ENCODE measurements at places on chromosomes 2 and 18.

DNA sequence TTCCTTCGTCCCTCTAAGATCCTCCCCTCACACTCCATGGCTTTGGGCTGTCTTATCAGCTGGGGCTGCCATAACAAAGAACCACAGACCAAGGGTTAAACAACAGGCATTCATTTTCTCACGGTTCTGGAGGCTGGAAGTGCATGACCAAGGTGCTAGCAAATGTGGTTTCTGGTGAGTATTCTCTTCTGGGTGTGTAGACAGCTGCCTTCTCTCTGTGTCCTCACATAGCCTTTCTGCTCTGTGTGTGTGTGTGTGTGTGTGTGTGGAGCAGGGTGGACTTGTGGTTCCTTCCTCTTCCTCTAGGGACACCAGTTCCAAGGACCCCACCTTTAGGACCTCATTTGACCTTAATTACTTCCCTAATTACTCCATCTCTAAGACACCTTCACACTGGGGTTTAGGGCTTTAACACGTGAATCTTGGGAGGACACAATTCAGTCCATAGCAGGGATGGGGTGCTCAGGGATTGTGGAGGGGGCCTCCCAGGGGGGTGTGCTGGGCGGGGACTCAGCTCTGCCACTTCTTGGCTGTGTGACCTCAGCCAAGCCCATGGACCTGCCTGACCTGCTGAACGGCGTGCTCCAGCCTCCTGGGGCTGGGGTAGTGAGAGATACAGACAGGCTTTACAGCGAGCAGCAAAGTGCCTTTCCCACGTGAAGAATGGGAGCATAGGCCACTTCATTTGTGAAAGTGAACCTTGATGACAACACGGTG, 38.0 kb downstream of the ACKR3 start:
- DNase-seq: no peak

- no peak for DNase-seq
These were observed 101.1 kb downstream of the TRABD2A start for GRCh38 chr2:84779781-84780180.

GRCh38 chr2:168587307-168587706, 131.2 kb downstream of the CERS6 start:
- no peak for DNase-seq

DNA sequence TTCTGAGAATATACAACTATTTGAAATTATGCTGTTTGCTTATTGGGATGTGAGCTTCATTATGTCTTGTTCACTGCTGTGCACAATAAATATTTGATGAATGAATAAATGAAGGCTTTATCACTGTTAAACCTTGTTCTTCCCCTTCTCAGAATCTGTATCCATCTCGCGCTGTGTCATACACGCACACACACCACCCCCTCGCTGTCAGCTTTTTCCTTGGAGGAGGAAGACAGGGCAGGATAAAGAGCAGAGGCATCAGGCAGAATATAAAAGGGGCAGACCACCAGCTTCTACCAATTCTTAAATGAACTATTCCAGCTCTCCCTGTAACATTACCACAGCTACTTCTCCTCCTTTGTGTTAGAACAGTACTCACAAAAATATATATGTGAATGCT, 75.0 kb downstream of the CD226 start:
- no peak for DNase-seq

DNA sequence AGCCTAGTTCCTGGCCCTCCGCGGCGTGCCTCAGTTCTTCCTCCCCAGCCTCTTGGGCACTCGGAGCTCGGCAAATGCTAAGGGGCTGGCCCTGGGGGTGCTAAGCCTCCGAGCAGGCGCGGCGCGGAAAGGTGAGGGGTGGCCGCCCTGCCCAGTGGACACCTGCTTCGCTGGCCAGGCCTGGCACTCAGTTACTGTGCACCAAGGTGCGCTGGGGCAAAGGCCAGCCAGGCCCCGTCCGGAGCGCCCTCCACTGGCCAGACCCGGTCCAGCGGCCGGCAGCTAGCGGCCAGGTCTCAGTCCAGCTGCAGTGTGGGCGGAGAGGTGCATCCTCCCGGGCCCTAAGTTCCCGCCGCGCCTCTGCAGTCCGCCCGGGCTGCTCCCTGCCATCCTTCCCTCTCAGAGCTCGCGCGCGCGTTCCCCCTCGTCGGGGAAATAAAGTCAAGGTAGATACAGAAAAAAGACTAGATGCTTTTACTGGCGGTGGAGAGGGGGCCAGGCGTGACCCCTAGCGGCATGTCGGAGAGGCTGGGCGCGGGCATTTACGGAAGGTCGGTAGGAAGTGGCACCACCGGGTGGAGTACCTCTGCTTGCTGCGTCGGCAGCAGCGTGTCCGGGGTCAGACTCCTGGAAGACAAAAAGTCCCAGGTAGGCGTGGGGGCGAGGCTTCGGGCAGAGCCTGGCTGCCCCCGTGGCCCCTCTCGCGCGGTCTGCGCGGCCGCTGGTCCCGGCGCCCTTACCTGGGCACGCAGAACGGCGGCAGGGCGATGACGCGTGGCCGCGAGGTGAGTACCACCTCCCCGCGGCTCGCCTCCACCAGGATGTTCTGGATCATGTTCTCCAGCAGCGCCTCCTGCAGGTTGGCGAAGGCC, 9.4 kb upstream of the CRYBA2 start:
- DNase-seq: peak; percentile 21

DNA sequence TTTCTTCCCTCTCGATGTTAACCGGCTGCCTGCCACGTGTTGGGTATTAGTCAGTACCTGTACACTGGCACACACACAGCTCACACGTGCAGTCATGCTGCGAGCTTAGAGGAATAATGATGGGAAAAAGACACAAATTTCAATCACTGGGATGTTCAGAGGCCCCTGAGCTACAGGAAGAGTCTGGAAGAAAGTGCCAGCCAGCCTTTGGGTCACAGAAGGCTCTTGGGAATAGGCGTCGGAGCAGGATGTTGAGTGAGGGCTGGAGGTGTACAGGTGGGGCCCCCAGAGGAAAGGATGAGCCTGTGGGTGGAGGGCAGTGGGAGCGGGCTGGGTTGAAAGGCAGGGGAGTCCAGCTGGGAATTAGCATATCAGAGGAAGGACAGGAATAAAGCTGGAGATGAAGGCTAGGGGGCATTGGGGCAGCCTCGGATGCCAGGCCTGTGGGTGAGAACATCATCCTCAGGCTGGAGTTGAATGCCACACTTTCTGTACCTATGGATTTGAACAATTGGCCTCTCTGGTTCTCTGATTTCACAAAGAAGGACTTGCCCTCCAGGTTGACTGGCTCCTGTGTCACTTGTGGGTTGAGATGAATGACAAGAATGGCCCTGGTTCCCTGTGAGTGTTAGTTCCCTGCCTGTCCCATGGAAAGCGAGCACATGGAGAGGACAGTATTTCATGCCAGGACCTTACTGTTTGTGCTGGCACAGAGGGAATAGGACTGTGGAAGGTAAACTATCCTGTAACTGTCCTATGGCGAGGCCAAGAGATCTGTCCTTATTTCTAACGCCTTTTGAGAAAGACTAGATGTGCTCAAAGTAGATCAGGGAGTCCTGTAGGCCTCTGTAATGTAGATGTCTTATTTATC, 40.6 kb downstream of the GREB1 start:
- no peak for DNase-seq

DNA sequence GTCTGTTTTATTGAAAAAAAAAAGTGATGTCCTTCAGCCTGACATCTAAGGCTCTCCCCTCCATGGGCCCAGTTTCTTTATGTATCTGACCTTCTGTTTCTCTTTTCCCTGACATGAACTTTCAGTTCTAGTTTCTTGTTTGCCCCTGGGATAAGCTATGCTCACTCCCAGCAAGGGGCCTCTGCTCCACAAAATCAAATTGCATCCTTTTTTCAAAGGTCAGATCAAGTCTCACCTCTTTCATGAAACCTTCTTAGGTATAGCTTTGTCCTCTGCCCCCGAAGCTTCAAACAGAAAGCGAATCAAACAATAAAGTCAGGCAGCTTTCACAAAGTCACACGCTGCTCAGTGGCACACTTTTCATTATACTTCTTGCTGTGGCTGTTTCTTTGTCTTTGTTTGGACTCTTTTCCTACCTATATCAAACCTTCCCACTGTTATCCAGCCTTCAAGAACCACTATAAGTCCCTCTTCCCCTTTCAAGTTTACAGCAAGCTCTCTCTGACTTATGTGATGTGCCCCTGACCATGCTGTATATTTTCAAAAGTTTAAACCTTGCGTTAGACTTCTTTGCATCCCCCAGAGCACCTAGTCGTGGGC, 23.3 kb downstream of the MAP3K19 start:
- DNase-seq: no peak

- no peak for DNase-seq
These were observed 185.9 kb upstream of the CCDC150 start for GRCh38 chr2:196453613-196454047.

DNA sequence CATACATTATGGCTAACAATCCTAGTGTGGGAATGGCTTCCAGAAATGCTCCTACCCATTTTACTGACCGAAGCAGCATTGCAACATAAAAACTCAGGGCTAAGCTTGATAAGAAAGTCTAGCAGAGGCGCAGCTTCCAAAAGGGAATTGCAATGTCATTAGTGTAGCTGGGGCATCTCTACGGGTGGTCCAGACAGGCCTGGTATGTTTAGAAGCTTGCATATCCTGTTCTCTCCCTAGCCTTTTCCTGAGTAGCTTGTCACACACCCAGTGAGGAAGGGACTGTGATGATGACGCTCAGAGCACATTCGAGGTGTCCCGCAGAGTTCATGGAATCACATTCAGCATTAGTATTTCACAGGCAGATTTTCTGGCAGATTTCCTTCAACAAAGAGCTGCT, 38.0 kb upstream of the COL5A2 start:
- no peak for DNase-seq

DNA sequence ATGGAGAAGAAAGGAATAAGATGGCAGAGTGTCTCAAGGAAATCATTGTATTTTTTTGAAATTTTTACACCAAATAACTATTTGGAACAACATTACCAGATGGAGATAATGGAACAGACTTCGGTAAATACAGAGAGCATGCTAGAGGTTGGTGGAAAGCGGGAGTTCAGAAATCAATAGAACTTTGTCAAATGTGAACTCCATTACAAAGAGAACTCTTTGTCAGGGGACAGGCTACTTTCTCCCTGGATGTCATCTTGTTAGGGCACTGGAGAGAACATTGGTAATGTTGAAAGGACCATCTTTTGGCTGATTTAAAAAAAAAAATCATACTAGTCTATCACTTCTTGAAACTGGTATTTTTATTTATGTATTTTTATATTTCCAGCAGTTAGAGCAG, 30.8 kb downstream of the DCC start:
- no peak for DNase-seq

- DNase-seq: no peak
These were observed 403.4 kb upstream of the CDH7 start for GRCh38 chr18:65347446-65347845.

GRCh38 chr2:27162151-27163121, 13.6 kb downstream of the TCF23 start:
- no peak for DNase-seq

- DNase-seq: no peak
These were observed 143.0 kb downstream of the ABCA12 start for GRCh38 chr2:214995409-214995808.

- DNase-seq: no peak
These were observed 3.7 kb downstream of the DYM start for GRCh38 chr18:49456794-49457193.

- no peak for DNase-seq
These were observed 67.8 kb downstream of the NXPH2 start for GRCh38 chr2:138712212-138712979.

Data from T-helper 2 cell treated with Interferon-gamma antibody and Interleukin-4, amounts not matched to agents 5 μg/mL and 100 μg/mL, for 36 hours (primary cell).